H7 (cell line): ENCODE measurements at places on chromosomes 7 and 10.

DNA sequence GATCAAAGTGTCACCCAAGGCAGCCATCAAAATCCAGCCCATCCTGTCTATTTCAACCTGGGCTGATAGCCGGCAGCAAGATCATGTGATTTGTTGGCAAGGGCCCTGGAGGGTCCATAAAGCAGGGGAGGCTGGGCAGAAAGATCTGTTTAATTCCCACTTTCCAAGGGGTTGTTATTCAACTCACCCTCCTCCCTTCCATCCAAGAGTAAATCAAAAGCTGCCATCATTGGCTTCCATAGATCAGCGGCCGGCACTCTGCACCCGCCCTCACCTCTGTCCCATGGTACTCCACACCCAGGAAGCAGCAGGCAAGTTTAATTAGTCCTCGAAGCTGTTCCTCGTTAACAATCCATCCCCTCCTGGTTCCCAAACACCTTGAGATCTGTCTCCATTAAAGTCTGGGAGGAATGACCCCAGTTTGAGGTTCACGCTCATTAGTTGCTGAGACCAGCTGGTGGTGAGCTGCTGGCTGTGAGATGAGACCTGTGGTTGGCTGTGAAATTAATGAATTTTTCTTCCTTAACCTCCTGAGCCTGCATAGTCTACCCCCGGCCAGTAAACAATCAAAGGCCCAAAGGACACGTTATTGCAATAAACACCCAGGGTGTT is 120.6 kb upstream of the CHST15 start:
- no peak for DNase-seq

DNA sequence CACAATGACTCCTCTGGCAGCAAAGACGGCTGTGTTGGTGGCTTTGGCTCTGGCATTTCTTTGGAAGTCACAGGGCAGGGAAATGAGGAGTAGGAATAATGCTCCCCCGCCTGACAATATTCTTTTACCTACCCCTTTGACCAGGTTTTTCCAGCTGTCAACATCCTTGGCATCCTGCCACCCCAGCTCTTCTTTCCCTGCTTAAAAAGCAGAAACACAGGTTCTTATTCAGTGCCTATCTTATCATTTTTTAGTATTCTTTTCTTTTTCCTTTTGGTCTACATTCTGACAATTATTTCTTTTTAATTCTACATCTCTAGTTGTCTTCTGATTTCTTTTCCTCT is 97.7 kb downstream of the CREB5 start:
- DNase-seq: no peak

GRCh38 chr10:113004069-113004618 is 54.1 kb downstream of the TCF7L2 start:
- no peak for DNase-seq

- DNase-seq: no peak
Observed at GRCh38 chr10:53537508-53537907, 764.9 kb upstream of the MBL2 start.

DNA sequence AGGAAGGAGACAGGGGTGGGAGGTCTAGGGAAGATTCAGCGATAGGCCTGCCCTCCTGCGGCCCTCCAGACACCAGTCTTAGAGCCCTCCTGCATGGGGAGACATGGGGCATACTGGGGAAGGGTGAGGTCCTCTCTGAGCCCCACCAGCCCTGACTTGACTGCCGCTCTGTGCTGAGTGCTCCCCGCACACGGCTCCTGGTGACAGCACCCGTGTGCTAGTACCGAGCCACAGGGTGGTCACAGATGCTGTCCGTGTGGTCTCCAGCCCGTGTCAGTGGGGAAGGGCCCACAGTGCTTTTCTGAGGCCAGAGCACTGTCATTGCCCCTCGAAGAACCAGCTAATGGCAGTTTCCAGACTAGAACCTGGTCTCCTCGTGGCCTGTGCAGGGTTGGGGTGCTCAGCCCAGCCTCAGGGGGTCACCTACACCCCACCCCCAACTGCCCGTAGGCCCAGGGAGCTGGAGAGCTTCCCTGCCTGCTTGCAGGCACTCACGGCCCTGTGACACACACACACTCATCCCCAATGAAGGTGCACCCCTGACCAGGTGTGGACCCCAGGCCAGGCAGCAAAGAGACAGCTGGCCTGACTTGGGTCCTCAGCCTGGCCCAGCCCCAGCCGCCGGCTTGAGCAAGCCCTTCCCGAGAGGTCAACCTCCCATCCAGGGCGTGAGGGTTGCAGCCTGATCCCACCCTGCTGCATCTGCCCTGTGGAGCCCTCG is 86.0 kb upstream of the RET start:
- DNase-seq: peak; percentile 38

- no peak for DNase-seq
Observed at GRCh38 chr7:155754165-155754564, 58.1 kb downstream of the SHH start.

- DNase-seq: no peak
Observed at GRCh38 chr7:37009125-37009675, 284.9 kb upstream of the AOAH start.

DNA sequence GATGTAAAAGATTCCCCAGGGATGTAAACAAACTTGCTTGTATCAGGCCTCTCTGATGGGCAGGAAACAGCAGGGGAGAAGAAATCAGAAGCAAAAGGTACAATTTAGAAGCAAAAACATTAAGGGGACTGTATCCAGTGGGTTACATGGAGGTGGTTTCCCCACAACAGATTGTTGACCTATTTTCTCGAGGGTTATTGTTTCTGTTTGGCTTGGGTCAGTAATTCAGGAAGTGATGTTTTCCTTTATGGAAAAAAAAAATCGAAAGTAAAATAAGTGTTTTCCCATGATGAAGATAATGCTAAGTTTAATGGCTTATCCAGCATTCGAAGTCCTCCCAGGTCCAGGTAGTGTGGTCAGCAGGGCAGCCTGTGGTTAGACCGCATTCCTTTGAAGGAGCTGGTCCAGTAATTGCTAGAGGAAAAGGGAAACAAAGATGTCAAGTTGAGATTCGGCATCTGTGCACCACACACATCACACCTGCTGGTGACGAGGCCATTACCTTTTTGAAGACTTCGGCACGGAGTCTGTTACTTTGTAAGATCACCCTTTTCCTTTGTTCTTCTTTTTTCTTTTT is 37.3 kb upstream of the ADAM12 start:
- DNase-seq: no peak

DNA sequence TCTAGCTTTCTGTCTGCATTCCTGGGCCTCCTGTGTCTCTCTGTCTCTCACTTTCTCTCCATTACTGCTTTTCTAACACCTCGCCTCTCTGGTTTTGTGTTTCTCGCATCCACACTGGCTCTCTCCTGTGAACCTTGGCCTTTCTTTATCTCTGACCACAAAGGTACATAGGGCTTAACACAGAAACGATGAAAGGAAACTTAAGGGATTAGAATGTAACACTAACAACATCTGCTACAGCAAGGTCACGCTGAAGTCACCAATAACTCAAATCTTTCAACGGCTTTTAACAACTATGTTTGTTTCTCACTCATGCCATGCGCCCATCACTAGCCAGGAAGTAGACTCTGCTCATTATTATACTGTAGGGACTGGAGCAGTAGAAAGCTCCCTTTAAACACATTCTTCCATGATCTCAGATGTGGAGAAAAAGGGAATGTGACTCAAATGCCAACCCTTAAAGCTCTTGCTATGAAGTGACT is 9.3 kb upstream of the OR6V1 start:
- no peak for DNase-seq

DNA sequence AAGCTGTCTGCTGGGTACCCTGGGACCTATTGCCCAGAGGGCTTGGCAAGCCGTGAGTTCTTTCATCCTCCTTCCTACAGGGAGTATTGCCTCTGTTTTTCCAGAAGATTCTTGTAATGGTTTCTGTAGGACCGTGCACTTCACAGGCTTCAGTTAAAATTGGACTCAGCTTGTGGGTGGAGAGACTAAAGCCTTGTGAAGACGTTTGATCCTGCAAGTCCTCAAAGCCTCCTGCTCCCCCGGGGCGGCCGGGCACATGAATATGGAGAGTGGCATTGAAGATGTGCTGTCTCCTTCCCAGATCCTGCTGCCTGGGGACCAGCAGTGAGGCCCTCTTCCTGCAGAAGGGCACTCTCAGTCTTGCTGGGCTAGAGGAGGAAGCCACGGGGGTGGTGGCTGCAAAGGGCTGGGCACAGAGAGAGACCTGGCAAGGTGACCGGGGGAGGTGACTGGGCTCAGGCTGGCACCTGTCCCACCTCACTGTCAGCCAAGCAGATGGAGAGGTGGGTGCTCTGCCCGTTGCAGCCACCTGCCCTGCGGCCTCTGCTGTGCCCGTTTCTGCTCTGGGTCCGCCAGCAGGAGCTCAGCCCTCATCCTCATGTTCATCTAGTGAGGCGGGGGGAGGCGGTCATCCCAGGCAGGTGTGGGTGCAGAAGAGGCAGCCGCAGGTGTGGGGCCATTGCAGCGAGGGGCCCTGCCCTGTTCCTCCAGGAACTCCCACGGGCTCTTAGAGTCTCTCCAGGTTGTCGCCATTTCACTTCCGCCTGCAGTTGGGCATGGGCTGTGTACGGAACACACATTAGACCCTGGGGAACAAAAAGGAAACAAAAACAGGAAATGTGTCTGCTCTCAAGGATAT is 55.7 kb downstream of the TMEM209 start:
- DNase-seq: peak; percentile 40

DNA sequence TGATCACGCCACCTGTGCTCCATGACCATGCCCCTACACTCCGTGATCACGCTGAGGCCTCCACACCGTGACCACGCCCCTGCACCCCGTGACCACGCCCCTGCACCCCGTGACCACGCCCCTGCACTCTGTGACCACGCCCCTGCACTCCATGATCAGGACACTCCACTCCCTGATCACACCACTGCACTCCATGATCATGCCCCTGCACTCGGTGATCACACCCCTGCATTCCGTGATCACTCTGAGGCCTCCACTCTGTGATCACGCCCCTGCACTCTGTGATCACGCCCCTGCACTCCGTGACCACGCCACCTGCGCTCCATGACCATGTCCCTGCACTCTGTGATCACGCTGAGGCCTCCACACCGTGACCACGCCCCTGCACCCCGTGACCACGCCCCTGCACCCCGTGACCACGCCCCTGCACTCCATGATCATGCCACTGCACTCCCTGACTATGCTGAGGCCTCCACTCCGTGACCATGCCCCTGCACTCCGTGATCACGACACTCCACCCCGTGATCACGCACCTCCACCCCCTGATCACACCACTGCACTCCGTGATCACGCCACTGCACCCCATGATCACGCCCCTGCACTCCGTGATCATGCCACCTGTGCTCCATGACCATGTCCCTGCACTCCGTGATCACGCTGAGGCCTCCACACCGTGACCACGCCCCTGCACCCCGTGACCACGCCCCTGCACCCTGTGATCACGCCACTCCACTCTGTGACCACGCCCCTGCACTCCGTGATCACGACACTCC is 27.7 kb downstream of the STK32C start:
- DNase-seq: no peak

DNA sequence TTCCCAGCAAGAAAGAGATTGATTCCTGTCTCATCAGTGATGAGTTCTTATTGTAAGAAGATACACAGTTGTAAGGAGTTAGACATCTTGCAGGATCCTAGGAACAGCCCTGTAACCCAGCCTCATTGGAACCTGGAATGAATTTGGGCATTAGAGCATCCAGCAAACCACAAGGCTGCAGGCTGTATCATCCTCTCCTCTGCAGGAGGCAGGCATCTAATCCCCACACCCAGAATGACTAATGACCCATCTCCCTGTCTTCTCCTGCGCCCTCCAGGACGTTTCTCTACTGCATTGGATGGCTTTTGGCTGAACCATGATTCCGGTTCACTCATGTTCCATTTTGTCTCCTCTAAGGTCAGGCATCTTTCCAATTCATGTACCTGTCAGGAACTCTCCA is 233.9 kb downstream of the POU6F2 start:
- DNase-seq: no peak

GRCh38 chr7:26052706-26053105 is 99.3 kb upstream of the NFE2L3 start:
- no peak for DNase-seq

DNA sequence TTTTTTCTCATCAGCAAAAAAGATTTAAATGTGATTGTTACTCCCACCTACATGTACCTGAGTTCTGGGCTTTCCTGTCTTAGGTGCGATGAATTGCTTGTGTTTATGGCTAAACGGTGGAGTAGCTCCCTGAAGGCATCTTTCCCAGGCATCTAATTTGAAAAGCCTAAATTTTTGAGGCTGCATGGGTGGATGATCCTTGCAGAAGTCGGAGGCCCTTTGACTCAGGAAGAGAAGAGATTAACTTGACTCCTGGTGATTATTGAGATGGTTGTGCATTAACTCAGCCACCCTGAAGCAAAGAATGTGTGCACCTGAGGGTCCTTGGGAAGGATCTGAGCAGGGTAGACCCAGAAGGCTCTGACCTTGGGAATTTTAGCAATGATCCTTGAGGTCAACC is 155.6 kb upstream of the SEMA3C start:
- DNase-seq: no peak

DNA sequence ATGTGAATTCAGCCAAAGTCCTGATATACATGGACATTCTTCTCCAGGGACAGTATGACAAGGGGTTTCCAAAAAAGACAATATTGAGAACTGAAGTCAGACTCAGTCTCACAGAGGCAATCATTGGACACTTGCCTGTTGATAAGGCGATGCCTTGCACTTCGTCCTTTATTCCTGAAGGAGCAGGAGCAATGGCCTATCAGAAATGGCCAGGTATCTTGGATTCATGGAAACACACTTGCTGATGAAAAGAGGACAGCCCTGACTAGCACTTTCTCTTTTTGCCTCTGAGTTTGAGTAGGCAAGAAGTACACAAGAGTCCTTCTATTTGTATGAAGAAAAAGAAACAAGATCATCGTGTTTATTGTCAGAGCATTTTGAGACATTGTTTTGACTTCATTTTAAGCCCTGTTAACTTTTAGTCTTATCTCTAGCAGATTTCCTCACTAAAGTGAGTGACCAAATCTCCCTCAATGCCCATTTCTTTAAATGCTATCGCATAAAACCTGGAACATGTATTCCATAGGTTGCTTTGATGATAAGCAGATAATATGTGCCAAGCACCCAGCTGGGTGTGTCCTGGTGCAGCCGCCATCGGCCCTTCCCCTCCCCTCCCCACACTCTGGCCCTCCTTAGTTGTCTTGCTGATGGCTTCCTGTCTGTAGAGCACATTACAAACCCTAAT is 26.6 kb downstream of the ST8SIA6 start:
- DNase-seq: no peak

DNA sequence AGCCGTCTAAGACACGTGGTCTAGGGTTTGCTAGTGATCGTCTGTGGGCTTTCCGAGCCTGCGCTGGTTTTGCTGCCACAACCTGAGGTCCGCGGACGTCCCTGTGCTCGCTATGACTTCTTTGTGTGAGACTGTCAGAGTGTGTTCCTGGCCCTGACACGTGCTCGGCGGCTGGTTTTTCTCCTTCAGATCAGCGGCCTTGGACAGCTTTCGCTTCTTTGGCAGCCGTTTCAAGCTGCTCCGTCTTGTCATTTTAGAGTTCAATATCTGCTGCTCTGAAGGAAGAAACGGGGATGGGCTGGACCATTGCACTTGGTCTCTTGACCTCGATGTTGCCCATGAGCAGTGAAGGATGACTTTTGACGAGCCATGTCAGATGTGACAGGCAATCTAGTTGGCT is 147.3 kb downstream of the MGMT start:
- DNase-seq: no peak
